ENCODE measurements at places on chromosomes 5 and 9.

DNA sequence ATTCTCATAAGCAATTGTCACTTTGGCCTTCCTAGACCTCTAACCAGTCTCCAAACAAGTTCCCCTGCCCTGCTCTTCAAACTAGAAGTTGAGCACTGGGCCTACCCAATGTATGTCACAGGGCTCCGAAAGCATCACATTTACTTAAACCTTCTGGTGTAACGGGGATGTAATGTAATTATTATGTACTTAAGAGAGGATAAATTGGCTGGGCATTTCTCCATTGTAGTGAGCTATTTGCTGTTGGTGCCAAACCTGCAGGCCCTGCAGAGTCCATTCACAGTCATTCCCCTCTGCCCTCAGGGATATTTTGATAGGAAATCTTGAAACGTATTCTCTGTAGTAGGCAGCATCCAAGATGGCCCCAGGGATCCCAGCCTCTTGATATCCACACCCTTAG is 64.2 kb upstream of the GNE start:
- H3K36me3 ChIP-seq: no peaks in the 10 kb centered on the region
- no peak overlapping the region for H3K27ac ChIP-seq
- no peaks in the 10 kb centered on the region for H3K4me1 ChIP-seq
- no peaks in the 10 kb centered on the region for H3K27me3 ChIP-seq
- H3K4me3 ChIP-seq: no peak overlapping the region

GRCh38 chr5:143922718-143923117 is 110.8 kb downstream of the HMHB1 start:
- peaks cover 2% of the 10 kb centered on the region for H3K27me3 ChIP-seq
- no peak for DNase-seq
- peaks cover 10% of the 10 kb centered on the region for H3K4me1 ChIP-seq
- H3K36me3 ChIP-seq: no peaks in the 10 kb centered on the region
- H3K4me3 ChIP-seq: no peak overlapping the region

- no peaks in the 10 kb centered on the region for H3K36me3 ChIP-seq
- peaks cover 7% of the 10 kb centered on the region for H3K27me3 ChIP-seq
- no peaks in the 10 kb centered on the region for H3K4me1 ChIP-seq
- no peak overlapping the region for H3K27ac ChIP-seq
These were observed 61.3 kb upstream of the SPOCK1 start for GRCh38 chr5:137560420-137560819.

DNA sequence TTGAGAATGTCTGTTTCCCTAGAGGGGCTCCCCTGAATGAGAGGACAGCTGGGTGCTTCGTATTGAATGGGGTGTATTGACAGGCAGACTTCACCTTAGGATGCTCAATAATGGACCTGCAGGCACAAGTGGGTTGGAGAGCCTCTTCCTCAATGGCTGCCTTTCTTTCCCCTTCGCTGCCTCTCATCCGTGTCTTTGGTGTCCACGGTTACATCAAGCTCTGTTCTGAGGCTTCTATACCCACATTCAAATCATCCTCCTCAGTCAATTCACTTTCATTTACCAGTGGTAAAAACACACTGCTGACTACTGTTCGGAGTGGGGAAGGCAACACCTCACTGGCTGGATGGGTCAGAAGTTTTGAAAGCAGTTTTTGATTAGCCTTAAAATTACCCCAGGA is 20.6 kb downstream of the LIX1 start:
- H3K27me3 ChIP-seq: peaks cover 5% of the 10 kb centered on the region
- H3K4me1 ChIP-seq: no peaks in the 10 kb centered on the region
- H3K4me3 ChIP-seq: no peak overlapping the region
- H3K36me3 ChIP-seq: no peaks in the 10 kb centered on the region
- H3K27ac ChIP-seq: no peak overlapping the region

GRCh38 chr9:135487281-135488012 is 7.9 kb downstream of the PPP1R26 start:
- no peak overlapping the region for H3K27ac ChIP-seq
- peaks cover 17% of the 10 kb centered on the region for H3K27me3 ChIP-seq
- no peaks in the 10 kb centered on the region for H3K4me1 ChIP-seq
- no peak for DNase-seq

- DNase-seq: no peak
- H3K27ac ChIP-seq: no peak overlapping the region
- H3K27me3 ChIP-seq: no peaks in the 10 kb centered on the region
- H3K4me1 ChIP-seq: peaks cover 6% of the 10 kb centered on the region
- no peak overlapping the region for H3K4me3 ChIP-seq
- H3K36me3 ChIP-seq: no peaks in the 10 kb centered on the region
These were observed 36.0 kb upstream of the NOTCH1 start for GRCh38 chr9:136581614-136582447.

DNA sequence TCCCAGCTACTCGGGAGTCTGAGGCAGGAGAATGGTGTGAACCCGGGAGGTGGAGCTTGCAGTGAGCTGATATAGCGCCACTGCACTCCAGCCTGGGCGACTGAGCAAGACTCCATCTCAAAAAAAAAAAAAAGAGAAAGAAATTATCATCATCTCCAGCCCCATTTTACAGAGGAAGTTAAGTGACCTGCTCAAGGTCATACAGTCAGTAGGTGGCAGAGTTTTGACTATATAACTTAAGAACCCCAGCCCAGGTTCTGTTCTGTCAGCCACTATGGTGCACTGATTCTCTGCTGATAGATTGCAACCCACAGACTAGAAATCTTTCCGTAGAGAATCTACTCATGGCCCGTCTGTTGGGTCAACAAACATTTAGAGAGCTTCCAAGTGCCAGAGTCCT is 25.7 kb upstream of the DENND1A start:
- H3K27me3 ChIP-seq: peaks cover 11% of the 10 kb centered on the region
- H3K36me3 ChIP-seq: no peaks in the 10 kb centered on the region
- no peak overlapping the region for H3K4me3 ChIP-seq
- no peak for DNase-seq
- peaks cover 7% of the 10 kb centered on the region for H3K4me1 ChIP-seq

- H3K4me1 ChIP-seq: no peaks in the 10 kb centered on the region
- no peak overlapping the region for H3K4me3 ChIP-seq
- no peak for DNase-seq
- H3K27me3 ChIP-seq: no peaks in the 10 kb centered on the region
These were observed 101.7 kb upstream of the TLE1 start for GRCh38 chr9:81791076-81791475.

DNA sequence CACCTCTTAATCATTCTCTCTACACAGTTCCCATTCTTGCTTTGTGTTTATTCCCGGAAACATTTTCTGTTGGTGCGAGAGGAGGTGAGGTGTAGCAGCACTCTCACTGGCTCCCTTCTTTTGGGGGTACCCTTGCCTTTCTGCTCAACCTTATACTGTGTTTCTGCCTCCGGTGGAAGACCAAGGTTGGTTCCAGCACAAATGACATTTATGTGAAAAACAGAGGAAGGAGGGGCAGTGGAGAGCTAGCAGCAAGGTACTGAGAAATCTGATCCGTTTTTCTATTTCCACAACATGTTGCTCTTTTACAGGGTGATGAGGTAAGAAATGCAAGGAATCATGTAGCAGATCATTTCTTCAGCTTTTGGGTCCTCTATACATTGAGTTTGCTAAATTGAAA is 648.0 kb upstream of the DMAC1 start:
- peaks cover 5% of the 10 kb centered on the region for H3K27me3 ChIP-seq
- no peaks in the 10 kb centered on the region for H3K4me1 ChIP-seq
- DNase-seq: no peak
- H3K36me3 ChIP-seq: no peaks in the 10 kb centered on the region

DNA sequence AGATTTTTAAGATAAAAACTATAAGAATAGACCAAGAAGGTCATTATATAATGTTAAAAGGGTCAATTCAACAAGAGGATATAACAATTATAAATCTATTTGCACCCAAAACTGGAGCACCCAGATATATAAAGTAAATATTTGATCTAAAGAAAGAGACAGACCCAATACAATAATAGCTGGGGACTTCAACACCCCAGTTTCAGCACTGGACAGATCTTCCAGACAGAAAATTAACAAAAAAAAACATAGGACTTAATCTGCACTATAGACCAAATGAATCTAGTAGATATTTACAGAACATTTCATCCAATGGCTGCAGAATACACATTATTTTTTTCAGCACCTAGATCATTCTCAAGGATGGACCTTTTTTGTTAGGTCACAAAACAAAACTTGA is 331.9 kb downstream of the SPOCK1 start:
- no peak overlapping the region for H3K4me3 ChIP-seq
- H3K36me3 ChIP-seq: no peaks in the 10 kb centered on the region
- H3K27me3 ChIP-seq: peaks cover 10% of the 10 kb centered on the region
- no peak for DNase-seq

DNA sequence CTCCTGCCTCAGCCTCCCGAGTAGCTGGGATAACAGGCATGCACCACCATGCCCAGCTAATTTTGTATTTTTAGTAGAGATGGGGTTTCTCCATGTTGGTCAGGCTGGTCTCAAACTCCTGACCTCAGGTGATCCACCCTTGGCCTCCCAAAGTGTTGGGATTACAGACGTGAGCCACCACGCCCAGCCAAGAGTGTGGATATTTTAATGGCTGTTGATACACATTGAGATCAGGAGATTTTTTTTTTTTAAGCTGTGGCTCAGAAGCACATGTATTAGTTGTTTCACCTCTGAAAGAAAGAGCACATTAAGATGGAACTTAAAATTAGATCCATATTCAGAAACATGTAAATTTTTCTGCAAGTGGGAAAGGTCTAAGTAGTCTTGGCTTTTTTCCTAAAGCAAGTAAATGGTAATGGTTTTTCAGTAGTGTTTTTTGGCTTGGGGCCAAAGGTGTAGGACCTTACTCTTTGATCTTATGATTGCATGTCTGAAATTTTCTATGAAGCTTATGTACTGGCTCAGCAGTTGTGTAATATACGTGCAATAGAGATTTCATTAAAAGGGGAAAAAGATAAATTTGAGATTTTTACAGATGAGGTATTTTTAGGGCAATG is 9.9 kb downstream of the RBM27 start:
- H3K27ac ChIP-seq: no peak overlapping the region
- H3K36me3 ChIP-seq: peaks cover 8% of the 10 kb centered on the region
- H3K27me3 ChIP-seq: no peaks in the 10 kb centered on the region
- DNase-seq: no peak
- peaks cover 49% of the 10 kb centered on the region for H3K4me1 ChIP-seq

GRCh38 chr9:131276094-131276888 is at the start of gene FAM78A:
TSS of gene FAM78A (minus strand) at chr9:131276510. CDS start at chr9:131276179, 331 bp downstream.
- peaks cover 40% of the 10 kb centered on the region for H3K36me3 ChIP-seq
- peak; percentile 73 for DNase-seq
- peak within 1 kb of the TSS; percentile 96 for H3K4me3 ChIP-seq
- H3K4me1 ChIP-seq: peaks cover 24% of the 10 kb centered on the region
- no peaks in the 10 kb centered on the region for H3K27me3 ChIP-seq

DNA sequence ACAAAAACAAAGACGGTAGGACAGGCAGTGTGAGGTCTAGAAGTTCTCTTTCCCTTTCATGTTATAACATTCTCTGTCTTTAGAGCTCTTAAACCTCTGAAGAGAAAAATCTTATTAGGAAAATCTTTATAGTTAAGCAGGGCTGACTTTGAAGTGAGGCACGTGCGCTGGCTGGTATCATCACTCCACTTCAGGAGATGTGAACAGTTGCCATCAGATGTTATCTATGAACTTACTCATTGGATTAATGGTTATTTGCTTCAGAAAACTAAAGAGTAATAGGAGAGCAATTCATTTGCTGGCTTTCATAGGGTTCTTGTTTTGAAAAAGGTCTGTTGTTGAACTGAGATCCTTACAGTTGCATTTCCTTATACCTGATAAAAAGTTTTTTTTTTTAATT is 25.7 kb downstream of the LRRTM2 start:
- peaks cover 6% of the 10 kb centered on the region for H3K4me1 ChIP-seq
- peaks cover 4% of the 10 kb centered on the region for H3K27me3 ChIP-seq
- DNase-seq: no peak
- no peak overlapping the region for H3K4me3 ChIP-seq
- no peaks in the 10 kb centered on the region for H3K36me3 ChIP-seq

- peaks cover 15% of the 10 kb centered on the region for H3K36me3 ChIP-seq
- H3K4me3 ChIP-seq: no peak overlapping the region
- H3K4me1 ChIP-seq: peaks cover 4% of the 10 kb centered on the region
- H3K27me3 ChIP-seq: no peaks in the 10 kb centered on the region
- DNase-seq: no peak
- no peak overlapping the region for H3K27ac ChIP-seq
These were observed 54.9 kb downstream of the RAD23B start for GRCh38 chr9:107337676-107338590.

DNA sequence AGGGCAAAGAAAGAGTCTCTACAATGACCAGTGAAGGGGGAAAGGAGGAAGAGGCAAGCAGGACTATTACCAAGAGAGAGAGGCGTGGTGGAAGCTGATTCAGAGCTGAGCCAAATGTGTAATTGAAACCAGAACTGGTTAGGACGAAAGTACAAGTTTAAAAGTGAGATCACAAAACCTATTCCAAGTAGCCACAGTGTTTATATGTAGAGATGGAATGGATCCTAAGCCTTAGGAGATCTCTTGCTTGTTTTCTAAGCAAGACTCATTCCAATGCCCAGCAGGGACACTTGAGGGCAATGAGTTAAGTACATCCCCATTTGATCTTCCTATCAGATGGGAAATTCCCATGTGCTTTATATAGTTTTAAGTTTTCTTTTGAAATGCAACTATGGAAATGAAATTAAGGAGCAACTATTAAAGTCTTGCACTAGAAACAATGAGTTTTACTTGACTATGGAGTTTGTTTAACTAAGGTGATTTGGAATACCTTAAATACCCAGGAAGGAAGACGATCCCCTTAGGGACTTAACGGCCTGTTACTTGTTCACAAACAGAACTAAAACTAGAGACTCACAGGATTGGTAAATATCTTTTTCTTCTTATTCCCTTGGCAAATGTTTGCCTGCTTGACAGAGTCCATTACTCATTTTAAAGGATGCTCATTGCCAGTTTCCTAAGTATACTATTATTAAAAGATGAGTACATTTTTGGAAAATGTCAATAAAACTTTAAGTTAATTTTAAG is 51.1 kb upstream of the SNX2 start:
- no peaks in the 10 kb centered on the region for H3K4me1 ChIP-seq
- H3K36me3 ChIP-seq: no peaks in the 10 kb centered on the region
- no peak overlapping the region for H3K4me3 ChIP-seq

GRCh38 chr5:29662876-29663275 is 1530.6 kb upstream of the CDH6 start:
- H3K4me3 ChIP-seq: no peak overlapping the region
- DNase-seq: no peak
- no peaks in the 10 kb centered on the region for H3K36me3 ChIP-seq
- H3K4me1 ChIP-seq: no peaks in the 10 kb centered on the region
- no peaks in the 10 kb centered on the region for H3K27me3 ChIP-seq
- no peak overlapping the region for H3K27ac ChIP-seq

Measured in activated naive CD4-positive, alpha-beta T cell treated with anti-CD3 and anti-CD28 coated beads for 36 hours (primary cell).